ENCODE measurements at places on chromosomes 13 and 19.
A peak's percentile ranks its signal among the peaks of the same experiment; 100 is the strongest.

GRCh38 chr19:18046059-18046718, 38.2 kb downstream of the ARRDC2 start:
- no peak for DNase-seq

DNA sequence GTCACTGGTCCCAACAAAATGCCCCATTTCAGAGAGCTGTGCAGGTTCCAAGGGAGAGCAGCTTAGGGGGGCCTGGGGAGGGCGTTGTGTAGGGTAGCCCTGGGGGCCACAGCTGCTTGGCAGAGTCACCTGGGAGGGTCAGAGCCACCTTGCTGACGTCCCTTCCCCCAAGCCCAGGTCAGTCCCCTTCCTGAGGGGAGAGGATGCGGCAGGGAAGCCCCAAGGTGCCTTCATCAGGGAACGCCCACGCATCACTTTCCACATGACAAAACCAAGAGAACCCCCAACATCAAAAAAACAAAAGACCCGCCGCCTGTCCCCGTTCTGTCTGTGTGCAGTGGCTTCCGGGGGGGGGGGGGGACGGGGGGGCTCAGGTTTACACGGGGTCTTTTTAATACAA, 5.3 kb upstream of the UQCR11 start:
- DNase-seq = no peak

DNA sequence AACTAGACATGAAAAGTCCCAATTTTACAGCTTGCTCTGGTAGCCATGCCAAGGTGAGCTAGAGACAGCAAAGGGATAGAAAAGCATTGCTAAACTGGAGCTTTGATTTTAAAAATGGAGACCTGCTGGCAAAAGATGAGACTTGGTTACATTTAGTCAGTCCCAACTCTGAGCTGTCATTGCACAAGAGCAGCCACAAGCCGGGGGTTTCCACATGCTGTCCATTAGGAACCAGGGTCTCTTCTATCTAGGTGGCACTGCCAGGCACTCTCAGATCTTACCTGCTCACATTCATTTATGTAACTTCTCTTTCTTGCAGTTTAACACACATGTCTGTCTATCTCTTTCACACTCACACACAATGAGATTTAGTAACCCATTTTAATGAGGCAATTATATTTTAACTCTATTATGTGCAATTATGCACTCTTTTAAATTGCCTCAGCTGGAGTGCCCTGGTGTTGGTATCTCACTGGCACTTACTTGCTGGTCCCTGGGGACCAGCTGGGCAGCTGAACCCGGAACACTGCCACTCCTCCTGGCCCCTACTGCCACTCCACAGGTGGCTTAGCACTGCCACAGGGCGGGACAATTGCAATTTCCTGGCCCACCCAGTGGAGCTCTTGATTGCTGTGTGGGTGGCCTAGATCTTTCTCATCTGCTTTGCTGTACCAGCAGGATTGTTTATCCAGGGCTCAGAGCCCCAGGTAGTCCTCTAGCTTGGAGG, 112.5 kb downstream of the COG6 start:
- DNase-seq = no peak

GRCh38 chr13:44287958-44288357, 85.7 kb upstream of the SERP2 start:
- DNase-seq = no peak

- DNase-seq = peak; percentile 16
Measured at GRCh38 chr13:36074659-36075058, 56.5 kb downstream of the DCLK1 start.

DNA sequence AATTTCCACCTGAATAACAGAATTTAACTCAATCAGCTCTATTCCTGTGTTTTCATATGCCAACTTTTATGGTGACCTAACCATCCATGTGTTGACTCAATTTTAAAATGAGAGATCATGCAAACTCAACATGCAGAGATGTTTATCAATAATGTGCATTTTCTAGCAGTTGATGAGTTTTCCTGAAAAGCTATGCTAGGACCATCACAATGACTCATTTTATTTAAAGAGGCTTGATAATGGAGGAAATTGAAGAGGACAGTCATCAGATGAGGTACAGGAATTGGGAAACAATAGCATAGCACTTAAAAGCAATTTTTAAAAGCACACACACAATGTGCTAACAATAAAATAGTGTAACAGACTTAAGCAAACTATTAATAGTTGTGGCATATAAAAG, 127.1 kb downstream of the VWA8 start:
- DNase-seq = no peak

DNA sequence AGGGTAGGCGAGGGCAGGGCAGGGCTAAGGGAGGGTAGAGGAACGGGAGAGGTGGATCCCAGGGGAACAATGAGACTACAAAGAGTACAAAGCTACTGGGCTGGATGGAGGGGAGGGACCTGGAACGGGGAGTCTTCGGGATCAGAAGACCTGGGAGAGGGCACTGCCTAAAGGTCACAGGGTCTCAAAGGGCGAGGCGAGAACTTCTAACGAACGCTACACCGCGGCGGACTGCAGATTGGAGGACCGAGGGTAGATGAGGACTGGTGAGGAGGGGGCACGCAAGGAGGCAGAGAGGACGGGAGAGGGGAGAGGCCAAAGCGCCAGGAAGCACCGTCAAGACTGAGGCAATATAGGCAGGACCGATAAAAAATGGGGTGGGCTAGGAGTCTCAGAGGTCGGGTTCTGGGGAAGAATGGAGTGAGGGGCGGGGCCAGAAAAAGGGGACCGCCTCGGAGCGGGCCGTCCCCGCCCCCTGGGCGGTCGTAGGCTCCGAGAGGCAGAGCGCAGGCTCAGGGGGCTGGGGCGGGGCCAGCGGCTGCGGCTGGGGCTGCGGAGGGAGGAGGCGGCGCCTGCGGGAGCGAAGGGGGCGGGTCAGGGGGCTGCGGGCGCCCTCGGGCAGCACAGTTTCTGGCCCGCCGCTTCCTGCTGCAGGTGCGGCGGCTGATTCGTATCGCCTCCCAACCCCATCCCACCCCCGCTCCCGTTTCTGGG, 1.3 kb upstream of the KCNC3 start:
- DNase-seq = peak; percentile 91

DNA sequence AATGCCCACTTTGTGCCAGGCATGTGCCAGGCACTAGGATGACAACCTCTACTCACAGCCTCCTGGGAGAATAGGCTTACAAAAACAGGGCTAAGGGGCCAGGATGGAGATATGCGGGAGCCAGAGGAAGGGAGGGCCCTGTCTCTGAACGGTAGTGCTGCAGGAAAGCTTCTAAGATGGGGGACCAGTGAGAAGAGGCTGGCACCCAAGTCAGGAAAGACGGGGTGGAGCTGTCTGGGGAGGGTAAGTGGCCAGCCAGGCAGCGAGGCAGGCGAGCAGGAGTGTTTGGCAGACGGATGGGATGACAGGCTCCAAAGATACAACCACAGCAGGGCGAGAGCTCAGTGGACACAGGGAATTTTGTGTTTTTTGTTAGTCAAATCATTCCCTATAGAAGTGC, 44.7 kb upstream of the GPI start:
- DNase-seq = peak; percentile 33

DNA sequence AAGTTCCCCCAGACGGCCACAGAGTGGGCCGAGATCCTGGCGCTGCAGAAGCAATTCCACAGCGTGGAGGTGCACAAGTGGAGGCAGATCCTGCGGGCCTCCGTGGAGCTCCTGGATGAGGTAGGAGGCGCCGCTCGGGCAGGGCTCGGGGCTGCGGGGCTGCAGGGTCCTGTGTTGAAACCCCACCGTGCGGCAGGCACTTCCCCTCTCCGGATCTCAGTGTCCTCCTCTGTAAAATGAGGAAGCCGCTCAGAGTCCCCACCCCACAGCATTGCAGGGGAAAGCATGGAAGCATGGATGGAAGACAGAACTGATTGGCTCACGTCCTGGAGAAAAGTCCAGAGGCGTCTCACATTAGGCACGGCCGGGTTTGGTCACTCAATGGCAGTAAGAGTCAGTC, 6.8 kb upstream of the SCN1B start:
- DNase-seq = no peak

DNA sequence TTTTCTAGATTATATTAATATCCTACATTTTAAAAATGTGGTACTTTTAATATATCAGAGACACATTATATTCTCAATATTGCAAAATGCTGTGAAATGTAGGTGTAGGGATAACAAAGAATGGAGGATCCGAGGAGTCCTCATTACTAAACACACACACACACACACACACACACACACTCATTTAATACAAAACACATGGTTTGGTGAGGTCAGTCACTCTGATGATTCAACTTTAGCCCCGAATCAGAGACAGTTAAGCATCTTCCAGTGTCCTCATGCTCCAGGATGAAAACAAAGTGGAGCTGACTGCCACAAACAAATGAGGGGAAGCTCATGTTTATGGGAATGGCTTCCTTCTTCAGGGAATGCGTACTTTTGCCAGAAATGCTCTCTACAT, 147.5 kb downstream of the CYSLTR2 start:
- DNase-seq = no peak

DNA sequence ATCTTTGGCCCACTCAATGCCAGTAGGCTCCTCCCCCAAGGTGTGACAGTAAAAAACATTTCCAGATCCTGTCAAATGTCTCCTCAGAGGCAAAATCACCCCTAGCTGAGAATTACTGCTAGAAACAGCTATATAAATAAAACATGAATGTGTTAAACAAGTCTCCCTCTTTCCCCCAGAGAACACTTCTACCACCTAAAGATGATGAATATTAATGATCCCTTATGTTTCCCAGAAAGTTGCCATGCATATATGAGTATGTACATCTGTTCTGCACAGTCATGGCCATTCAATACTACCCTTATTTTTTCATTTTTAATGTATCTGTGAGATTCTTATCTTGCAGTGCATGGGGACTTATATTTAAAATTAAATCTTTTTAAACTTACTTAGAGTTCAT, 230.0 kb downstream of the SHISA2 start:
- no peak for DNase-seq

- no peak for DNase-seq
Measured at GRCh38 chr13:82947191-82947621, 935.1 kb downstream of the SLITRK1 start.

DNA sequence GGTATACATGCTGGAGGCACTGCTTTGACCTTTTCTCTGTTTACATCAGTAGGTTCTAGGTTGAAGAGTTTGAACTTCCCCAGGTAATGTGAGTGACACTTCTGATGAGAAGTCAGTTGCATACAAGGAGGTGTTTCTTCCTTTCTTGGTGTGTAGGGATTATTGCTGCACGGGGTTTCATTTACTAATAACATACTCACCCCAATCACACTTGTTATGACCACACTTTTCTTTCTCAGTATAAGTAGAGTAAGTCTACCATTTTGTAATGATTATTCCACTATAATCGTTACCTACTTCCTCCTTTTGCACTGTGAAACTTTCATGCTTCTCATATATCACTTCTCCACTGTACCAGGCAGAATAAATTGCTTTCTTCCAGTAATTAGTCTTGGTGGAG, 138.0 kb downstream of the TNFSF13B start:
- DNase-seq = no peak

DNA sequence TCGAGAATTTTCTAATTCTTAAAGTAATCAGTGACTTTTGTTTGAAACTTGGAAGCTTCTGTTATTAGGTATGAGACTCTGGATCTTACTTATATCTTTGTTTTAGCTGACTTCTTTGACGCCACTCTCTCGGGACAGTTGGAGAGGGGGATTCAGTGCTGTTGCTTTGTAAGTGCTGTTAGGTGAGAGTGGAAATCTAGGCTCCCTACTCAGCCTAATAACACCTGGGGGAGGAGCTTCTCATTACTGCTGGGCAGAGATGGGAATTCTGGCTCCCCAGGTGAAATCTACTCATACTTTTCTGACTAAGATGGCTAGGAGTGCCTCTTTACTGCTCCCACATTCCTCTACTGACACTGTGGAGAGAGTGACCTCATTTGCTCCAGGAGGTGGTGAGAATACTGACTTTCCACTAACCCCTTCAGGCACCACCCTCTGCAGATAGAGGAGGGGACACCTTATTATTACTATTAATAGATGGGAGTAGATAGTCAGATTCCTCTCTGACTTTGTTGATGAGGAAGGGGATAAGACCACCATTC, 324.9 kb upstream of the SPRY2 start:
- DNase-seq = no peak

DNA sequence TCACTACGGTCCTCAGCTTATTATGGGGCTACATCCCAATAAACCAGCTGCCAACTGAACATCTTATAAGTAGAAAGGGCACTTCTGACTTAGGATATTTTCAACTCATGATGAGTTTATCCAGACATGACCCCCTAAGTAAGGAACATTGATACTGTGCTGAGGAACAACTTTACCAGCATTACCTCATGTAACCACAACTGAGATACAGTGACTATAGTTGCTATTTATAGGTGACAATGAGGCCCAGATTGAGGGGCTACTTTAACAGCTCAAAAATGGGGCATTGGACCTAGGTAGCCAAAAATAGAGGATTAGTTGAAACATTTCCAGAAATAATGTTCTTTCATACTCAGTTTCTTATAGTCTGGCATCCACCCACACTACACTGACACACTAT, 26.8 kb downstream of the SKA3 start:
- no peak for DNase-seq

DNA sequence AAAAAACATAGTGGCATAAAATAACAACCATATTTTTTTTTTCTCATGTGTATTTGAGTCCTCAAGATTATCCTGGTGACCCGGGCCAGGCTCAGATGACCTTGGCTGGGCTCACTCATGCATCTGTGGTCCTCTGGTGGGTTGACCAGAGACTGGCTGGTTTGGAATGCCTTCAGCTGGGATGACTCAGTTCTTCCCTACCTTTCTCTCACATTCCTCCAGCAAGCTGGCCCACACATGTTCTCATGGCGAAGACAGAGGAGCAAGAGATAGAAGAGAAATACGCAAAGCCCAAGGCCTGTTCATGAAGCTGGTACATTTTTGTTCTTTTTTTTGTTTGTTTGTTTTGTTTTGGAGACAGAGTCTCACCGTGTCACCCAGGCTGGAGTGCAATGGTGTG, 14.3 kb upstream of the ZNF541 start:
- no peak for DNase-seq

DNA sequence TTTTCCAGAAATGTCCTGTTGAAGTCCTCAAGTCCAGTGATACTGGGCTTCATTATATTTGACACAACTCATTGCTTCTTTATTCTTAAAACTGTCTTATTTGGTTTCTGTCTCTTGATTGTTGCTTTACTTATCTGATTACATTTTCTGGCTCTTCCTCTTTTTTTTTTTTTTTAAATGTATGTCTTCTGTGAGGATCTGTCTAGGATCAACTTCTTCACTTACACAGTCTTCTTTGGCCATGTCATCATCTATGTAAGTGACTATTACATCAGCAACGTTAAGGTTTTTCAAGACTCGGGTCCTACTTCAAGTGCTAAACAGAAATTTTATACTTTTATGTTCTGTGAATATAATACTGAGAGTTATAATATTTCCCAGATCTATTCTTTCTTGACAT, 162.1 kb downstream of the PDS5B start:
- no peak for DNase-seq
